ENCODE measurements at places on chromosomes 6 and 20.

GRCh38 chr6:164066766-164067165, 652.2 kb downstream of the QKI start:
- DNase-seq = no peak

DNA sequence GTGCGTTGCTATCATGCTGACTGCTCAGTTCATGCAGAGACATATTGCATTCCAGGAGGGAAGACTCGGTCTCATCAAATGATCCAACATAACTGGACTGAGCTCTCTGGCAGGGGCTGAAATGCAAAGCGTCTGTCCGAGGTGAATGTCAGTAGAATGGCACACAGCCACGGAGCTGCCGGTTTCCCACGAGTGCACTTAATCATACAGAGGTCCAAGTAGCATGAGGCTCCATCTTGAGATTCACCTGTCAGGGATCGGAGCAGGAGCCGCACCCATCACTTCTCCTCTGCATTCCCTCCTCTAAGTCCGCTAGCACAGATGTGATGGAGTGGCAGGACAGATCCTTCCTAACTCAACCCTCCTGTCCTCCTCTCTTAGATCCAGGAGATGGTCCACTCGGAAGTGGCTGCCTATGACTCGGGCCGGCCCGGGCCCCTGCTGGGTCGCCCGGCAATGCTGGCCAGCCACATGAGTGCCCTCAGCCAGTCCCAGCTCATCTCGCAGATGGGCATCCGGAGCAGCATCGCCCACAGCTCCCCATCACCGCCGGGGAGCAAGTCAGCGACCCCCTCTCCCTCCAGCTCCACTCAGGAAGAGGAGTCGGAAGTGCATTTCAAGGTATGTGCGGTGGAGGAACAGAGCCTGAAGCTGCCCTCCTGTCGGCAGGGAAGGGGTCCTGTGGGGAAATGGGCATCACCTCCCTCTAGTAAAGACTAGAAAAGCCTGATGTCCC, 135.9 kb downstream of the JPH2 start:
- no peak for DNase-seq

GRCh38 chr6:167121335-167121841, 1.5 kb upstream of the CCR6 start:
- no peak for DNase-seq

DNA sequence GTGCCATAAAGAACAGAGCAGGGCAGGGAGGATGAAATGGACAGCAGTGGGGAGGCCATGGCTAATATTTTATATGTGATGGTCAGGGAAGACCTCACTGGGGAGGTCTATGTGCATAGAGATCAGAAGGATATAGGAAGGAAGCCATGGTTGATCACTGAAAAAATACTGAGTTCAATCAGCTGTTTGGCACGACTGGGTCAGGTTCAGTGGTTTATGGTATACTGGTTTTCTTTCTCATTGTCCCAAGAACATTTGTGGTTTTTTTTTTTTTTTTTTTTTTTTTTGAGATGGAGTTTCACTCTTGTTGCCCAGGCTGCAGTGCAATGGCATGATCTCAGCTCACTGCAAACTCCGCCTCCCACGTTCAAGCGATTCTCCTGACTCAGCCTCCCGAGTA, 78.3 kb upstream of the TIAM2 start:
- DNase-seq = peak; percentile 41

GRCh38 chr6:14095437-14095836, 22.1 kb upstream of the CD83 start:
- DNase-seq = no peak

- DNase-seq = no peak
Observed at GRCh38 chr6:70103798-70104197, 199.1 kb downstream of the COL9A1 start.

- DNase-seq = peak; percentile 75
Observed at GRCh38 chr6:139373928-139374356, 506 bp downstream of the CITED2 start.

Data from MV-4-11 (cell line).